ENCODE measurements at places on chromosomes 3 and 15.

DNA sequence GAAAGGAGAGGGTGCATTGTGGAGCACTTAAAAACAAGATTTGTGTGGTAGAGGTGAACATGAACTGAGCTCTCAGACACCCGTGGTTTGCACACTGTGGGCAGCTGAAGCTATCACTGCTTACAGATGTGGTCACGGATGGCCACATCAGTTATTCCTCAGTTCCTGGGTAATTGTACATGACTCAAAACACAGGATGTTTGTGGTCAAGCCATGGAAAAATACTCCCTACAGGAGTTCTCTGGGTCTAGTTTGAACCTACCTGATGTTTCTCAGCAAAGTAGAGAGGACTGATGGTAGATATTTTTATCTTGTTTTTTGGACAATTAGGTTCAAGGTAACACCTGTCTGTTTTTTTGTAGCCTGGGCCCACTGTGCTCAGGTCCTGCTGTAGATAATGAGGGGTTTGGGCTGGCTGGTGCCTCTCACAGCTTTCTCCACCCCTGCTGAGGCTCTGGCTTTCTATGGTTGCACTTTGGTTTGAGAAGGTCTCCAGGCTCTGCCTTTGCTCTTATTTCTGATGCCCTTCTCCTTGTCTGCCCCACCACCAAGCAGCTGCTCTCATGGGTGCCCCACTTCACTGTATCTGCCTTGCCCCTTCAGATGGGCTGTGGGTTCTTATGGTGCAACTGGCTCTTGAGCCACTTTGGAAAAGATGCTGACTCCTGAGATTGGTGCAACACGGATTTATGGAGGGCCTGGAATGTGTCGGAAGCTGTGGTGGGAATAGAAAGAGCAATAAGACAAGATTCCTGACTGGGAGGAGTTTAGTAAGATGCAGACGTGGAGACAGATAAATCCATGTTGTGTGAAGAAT lies 40.1 kb downstream of the CDCP1 start:
- DNase-seq = peak; percentile 82

GRCh38 chr3:136685882-136686281 lies 66.3 kb downstream of the STAG1 start:
- no peak for DNase-seq

- no peak for DNase-seq
These were observed 379.4 kb downstream of the DIPK2A start for GRCh38 chr3:144351011-144351410.

- no peak for DNase-seq
These were observed 28.9 kb downstream of the EAF1 start for GRCh38 chr3:15456321-15456720.

DNA sequence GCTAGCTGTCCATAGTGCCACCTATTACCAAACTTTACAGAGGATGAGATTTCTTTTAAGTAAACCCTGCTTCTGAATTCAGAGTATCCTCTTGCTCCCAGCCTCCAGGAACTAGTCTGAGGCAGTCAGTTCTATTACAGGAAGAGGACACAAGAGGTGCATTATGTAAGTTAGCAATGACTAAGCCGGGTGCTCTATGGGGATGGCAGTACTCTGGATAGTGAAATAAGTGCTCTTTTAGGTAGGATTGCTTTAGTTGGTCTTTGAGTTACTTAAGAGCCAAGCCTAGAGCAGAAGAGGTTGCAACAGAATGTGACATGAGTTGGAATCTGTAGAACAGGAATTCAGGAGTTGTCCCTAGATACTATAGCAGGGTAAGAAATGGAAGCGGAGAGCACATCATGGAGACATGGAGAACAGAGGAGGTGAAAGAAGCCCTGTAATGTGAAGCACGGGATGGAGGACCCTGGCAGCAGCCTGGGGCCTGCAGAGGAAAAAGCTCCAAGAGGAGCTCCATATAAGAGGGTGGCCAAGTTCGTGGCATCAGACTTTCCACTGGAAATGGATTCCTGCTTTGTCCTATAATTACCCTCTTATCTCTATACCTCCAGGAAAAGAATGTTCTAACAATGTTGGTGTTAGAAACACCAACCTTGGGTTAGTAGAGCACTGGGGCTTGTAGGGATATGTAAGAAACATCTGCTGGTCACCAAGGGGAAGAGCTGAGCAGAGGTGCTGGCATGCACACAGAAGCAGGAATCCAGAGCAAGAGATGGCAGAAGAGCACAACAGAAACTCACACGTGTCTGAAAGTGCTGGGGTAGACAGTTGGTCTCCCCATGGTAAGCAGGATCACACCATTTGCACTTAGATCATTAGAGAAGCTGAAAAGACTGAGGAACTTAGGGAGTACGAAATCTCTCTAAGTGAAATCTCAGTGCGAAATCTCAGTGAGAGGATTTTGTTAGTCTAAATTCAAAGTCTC lies 851.1 kb downstream of the FHIT start:
- DNase-seq = no peak

DNA sequence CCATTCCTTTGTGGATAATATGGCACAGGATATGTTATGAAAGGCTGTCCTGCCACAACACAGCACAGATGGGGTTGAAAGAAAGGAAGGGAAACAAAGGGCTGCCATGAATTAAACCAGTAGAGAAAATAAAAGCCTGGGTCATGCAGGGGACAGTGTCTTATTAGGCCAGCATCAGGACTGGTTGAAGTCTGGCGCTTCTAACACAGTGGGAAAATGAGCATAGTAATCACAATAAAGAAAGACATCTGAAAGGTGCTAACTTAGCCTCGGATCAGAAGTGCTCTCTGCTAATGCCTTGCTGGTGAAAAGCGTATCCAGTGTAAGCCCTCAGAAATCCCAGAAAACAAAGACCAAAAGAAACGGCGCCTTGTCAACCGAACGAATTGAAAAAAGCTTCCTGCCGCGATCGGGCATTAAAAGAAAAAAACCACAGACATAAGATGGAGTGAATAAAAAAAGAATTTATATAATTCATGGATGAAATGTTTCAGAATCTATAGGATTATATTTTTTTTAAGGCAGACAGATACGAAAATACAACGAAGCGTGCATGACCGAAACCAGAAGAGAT lies 566 bp upstream of the MKRN3 start:
- no peak for DNase-seq

DNA sequence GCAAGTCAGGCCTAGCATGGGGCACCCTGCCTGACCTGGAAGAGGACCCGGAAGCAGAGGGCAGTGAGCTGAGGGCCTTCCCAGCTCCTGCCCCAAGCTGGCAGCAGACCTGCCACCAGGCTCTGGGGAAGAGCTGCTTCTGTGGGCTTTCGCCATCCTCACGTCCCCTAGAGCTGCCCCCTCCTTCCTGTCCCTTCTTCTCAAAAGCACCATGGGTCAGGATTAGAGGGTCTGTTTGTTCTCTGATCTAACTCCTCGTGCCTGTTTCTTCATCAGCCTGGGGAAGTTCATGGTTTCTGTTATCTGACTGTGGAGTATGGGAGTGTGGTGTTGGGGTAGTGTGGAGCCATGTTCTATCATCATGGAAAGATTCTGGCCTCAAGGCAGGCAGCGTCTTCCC lies 58.4 kb upstream of the POLG start:
- DNase-seq = no peak

- no peak for DNase-seq
These were observed 227.5 kb downstream of the NEK10 start for GRCh38 chr3:27141668-27142067.

DNA sequence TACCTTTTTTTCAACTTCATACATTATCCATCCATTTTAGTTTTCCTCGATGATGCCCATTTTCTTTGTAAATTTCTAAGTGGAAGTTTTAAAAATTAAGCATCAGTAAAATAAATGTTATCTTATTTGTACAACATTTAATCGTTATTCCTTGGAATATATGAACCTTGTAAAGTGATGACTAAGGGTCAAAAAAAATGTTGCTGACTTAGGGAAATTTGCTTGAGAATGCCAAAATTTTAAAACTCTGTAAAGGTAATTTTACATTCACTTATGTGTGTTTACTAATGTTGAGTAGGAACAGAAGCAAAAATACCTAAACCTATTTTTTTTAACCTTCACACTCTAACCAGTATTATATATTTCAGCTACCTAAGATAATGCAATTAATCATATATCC lies 917.1 kb downstream of the VGLL3 start:
- DNase-seq = no peak

DNA sequence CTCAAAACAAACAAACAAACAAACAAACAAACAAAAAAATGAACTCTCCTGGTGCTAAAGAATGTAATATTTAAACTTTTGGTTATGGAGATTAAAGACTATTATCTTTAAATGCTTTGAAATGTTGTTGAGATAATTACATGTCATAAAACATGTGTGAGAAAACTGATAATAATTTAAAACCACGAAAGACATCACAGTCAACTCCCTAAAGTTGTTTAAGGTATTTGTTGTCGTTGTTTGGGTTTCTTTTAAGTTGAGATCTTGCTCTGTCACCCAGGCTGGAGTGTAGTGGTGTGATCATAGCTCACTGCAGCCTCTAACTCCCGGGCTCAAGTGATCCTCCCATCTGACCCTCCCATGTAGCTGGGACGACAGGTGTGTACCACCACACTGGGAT lies 12.0 kb downstream of the EFCAB12 start:
- DNase-seq = no peak

DNA sequence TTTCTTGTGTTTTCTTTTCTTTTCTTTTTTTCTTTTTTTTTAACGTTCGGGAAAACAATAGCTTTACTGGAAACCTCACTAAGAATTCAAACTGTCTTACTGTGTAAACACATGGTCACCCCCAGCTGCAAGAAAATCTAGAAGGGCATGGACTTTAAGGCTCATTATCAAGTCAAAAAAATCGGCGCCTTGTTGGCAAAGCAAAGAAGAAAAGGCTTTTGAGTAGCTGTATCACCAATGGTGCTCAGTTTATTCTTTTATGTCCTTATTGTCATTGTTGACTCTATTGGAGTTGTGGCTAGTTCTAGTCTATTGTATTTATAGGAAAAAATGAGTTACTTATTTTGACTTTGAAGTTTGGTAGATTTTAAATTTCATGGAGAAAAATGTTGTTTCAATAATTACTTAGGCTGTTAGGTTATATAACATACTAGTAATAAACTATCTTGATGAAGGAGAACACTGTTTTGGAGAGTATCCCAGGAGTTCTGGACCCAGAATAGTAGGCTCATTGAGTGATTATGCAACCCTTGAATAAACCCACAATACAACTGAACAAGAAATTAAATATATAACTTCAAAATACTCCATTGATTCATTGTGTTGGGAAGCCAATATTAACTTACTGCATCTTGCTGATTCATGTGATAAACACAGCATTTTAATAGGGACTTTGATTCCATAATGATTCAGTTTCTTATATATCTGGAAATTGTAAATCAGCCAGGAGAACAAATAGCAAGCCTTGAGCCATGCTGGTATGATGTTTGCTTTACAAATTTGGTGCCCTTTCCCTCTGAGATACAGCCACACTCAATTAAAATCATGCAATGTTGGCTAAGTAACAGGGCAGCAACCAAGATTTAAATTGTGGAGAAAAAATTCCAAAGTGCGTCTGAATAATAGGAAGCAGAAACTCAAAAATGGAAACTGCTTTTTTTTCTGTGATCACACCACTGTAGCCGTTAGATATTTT lies 27.8 kb upstream of the GOLIM4 start:
- no peak for DNase-seq

DNA sequence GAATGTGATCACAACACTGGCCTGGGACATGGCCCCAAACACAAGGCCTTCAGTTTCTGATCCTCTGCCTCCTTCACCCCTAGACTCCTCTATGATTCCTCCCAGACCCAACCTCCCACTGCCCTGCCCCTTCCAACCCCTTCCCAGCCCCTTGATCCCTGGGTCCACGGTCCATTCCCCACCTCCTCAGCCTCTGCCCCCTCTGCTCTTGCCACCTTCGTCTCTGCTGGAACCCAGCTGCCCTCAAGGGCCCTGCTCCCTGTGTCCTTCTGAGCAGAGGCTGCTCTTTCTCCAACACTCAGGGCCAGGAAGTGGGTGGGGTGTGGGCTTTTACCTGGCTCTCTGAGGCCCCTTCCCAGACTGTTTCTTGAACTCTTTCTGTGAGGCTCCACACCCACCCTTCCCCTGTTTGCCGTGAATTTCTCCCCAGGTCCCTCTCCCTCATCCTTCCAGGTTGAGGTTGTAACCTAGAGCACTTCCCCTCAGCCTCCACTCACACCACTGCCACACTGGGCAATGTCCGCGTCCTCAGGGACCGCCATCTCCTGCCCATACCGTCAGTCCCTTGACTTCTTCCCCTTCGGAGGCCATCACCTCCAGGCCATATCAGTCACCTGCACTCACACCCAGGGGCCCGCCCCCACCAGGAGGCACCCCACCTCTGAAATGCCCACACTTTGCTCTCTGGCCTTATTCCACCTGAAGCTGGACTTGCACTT lies 18.7 kb upstream of the SLCO2A1 start:
- DNase-seq = no peak

GRCh38 chr15:98609144-98609852 lies 39.0 kb upstream of the IGF1R start:
- DNase-seq = peak; percentile 73

DNA sequence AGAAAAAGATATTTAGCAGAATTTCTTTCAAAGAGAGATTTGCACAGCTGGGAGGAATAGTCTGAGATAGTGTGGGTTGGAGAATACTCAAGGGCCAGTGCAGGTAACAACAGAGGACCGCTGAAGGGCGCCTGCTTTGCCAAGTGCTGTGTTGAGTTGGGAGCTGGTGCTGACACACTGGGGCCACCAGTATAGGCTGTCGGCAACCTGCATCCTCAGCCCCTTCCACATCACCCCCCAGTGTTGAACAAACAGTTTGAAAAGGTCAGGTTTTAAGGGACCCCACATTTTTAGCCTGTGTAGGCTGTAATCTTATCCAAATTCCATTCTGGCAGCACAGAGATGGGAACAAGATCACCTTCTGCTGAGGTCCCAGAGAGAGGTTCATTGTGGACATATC lies 96.6 kb downstream of the ABHD5 start:
- no peak for DNase-seq

- no peak for DNase-seq
These were observed 268.4 kb upstream of the FRG2C start for GRCh38 chr3:75395580-75396315.
